Immature natural killer cell (primary cell): ENCODE measurements at places on chromosomes 3 and 15. TPM values are rescaled to one million over a fixed set of nuclear protein-coding genes. Genes with fewer than 3 reads are reported as not detected.

DNA sequence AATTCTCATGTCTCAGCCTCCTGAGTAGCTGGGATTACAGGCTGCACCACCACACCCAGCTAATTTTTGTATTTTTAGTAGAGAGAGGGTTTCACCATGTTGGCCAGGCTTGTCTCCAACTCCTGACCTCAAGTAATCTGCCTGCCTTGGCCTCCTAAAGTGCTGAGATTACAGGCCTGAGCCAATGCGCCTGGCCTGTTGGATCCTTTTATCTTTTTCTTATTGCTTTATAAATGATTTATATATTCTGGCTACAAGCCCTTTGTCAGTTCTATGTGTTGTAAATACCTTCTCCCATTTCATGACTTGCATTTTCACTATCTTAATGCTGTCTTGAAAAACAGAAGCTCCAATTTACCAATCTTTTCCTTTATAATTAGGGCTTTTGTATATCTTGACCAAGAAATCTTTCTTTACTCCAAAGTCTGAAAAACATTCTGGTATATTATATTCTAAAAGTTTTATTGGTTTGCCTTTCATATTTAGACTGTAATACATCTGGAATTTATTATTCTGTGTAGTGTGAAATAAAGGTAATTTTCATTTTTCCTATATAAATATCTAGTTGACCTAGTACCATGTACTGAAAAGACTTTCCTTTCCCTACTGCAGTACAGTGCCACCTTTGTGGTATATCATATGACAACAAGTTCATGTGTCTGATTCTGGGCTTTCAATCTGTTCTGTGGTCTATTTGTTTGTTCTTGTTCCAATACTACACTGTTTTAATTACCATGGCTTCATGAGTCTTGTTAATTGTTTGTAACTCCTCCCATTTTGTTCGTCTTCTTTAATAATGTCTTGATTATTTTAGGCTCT is 52.9 kb upstream of the RNU6-1 start:
- DNase-seq: no peak
- no peaks in the 10 kb centered on the region for H3K36me3 ChIP-seq
- no peak overlapping the region for H3K4me3 ChIP-seq
- H3K27ac ChIP-seq: no peak overlapping the region
- H3K27me3 ChIP-seq: peaks cover 7% of the 10 kb centered on the region

DNA sequence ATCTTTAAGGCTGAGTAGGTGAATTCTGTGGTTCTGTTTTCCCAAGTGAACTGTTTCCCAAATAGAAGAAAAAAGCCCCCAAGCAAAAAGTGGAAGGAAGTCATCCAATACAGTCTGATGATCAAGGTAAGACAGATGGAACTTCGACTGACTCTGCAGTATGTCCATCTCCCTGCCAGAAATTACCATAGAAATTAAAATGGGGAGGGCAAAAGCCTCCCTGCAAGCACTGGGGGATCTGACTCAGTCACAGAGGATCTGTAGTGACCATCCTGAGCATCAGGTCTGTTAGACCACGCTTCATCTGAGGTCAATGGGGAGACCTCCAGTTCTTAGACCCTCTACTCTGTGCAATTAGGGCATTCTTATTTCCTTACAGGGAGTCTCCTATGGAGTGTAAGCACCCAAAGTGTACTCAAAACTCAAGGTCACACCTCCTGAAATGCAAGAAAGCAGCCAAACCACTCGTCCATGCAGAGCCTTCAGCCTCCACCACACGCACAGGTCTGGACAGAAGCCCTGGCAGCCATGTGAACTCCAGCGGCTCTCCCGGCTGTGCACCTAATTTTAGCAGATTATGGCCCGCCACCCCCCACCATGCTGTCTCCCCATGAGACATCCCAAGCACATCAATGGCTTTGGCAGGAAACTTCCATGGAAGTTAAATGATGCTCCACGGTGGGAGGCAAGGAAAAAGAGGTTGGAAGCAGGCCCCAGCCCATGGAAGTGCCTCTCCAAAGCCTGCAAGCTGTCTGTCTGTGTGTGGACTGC is 348.7 kb downstream of the NTRK3 start:
- DNase-seq: no peak
- H3K36me3 ChIP-seq: no peaks in the 10 kb centered on the region
- H3K27me3 ChIP-seq: peaks cover 2% of the 10 kb centered on the region
- H3K27ac ChIP-seq: no peak overlapping the region

DNA sequence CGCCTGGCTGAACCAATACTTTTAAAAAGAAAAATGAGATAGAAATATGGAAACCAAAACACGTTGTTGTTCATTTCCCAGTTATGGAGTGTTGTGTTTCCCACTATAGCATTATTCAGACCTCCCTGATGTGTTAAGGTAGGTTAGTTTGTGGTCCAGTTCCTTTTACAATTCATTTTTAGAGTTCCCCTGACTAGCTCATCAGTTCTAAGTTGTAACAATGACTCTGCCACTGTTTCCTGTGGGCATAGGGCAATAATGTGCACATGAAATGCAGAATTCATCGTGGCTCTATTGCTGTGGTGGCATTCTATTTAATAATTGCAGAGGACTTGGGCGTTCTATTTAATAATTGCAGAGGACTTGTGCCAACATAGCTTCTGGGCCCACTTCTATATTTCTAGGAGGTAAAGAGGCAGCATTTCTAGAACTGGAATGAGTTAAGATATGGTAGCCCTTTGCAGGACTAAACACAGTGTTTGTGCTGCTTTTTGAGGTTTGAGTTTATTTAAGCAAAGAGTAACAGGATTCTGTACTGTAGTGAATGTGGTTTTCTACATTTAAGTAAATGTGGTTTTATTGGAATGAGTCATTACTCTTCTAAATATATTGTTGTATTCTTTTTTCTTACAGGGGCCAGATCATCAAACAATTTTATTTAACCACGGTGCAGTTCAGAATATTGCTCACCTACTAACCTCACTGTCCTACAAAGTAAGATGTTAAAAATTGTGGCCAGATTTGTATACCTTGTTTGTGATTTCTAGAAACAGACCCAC is 47.5 kb downstream of the ARMC8 start:
- peaks cover 50% of the 10 kb centered on the region for H3K36me3 ChIP-seq
- H3K27ac ChIP-seq: no peak overlapping the region
- peaks cover 11% of the 10 kb centered on the region for H3K4me1 ChIP-seq
- no peak for DNase-seq
- no peaks in the 10 kb centered on the region for H3K27me3 ChIP-seq
- no peak overlapping the region for H3K4me3 ChIP-seq

GRCh38 chr3:103077910-103078309 is 643.1 kb downstream of the ZPLD1 start:
- no peaks in the 10 kb centered on the region for H3K4me1 ChIP-seq
- no peaks in the 10 kb centered on the region for H3K36me3 ChIP-seq
- DNase-seq: no peak
- H3K27me3 ChIP-seq: no peaks in the 10 kb centered on the region
- H3K4me3 ChIP-seq: no peak overlapping the region

The SLC15A2 gene
- 0.27 TPM for polyA plus RNA-seq

The CCRL2 gene
- polyA plus RNA-seq: 2.0 TPM

GRCh38 chr3:158770741-158771350 is 31.0 kb upstream of the MFSD1 start:
- DNase-seq: no peak
- H3K4me1 ChIP-seq: peaks cover 2% of the 10 kb centered on the region
- no peaks in the 10 kb centered on the region for H3K36me3 ChIP-seq

DNA sequence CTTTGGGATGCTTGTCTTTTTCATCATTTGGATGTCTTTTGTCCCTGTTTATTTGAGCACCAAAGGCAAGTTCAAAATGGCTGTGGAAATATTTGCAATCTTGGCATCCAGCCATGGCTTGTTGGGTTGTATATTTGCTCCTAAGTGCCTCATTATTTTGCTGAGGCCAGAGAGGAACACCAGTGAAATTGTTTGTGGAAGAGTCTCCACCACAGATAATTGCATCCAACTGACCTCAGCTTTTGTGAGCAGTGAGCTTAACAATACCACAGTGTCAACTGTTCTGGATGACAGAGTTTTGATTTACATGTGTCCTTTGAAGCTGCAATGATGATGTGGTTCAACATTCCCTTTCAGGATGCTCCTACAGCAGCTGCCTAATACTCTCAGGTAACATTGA is 83.0 kb upstream of the KCNAB1 start:
- H3K36me3 ChIP-seq: no peaks in the 10 kb centered on the region
- H3K4me1 ChIP-seq: no peaks in the 10 kb centered on the region
- H3K27me3 ChIP-seq: peaks cover 6% of the 10 kb centered on the region
- DNase-seq: no peak

The SLC22A13 gene
- not detected for polyA plus RNA-seq

DNA sequence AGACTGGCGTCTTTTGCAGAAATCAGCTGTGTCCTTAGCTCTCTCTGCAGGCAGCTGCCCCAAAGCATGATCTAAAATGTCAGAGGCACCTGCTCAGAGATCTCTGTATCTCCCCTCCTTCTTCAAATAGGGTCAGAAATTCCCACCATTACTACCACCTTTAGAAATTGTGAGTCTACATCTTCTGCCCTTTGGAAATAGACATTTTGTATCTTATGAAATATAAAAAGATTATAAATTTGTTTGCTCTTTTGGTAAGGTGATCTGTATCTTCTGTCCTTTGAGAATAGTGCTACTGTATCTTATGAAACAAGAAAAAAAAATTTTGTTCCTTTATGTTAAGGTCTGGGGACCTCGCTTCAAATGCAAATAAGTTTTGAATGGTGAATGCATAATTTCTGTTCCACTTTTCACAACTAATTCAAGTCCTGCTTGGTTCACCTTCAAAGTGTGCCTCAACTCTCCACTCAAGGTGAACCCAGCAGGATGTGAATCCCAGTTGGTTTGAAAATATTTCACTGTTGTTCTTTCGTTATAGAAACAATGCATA is 28.3 kb upstream of the GPD1L start:
- no peak overlapping the region for H3K27ac ChIP-seq
- no peaks in the 10 kb centered on the region for H3K36me3 ChIP-seq

- peaks cover 3% of the 10 kb centered on the region for H3K27me3 ChIP-seq
- H3K36me3 ChIP-seq: no peaks in the 10 kb centered on the region
- DNase-seq: no peak
- H3K27ac ChIP-seq: peak overlapping the region; percentile 59
- peak overlapping the region; percentile 1 for H3K4me3 ChIP-seq
Measured at GRCh38 chr3:13086531-13086981, 13.3 kb upstream of the IQSEC1 start.

- no peak for DNase-seq
- peaks cover 3% of the 10 kb centered on the region for H3K4me1 ChIP-seq
- no peaks in the 10 kb centered on the region for H3K27me3 ChIP-seq
- H3K27ac ChIP-seq: no peak overlapping the region
Measured at GRCh38 chr15:90259524-90259923, 5.9 kb upstream of the NGRN start.

DNA sequence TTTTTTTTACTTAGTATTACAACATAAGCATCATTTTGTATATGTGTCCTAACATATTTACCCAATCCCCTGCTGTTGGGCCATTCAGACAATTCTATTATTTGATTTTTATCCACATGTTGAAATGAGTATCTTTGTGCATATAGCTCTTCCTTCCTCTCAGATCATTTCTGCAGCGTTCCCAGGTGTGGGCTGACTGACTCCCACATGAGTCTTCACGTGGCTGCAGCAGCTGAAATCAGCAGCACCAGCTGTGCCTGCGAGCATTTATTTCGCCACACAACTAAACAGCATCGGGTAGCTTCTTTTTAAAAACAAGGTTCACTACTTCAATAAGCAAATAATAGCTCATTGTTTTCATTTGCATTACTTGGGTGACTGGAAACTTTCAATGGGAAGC is 44.5 kb upstream of the PDE8A start:
- H3K4me3 ChIP-seq: no peak overlapping the region
- no peak for DNase-seq
- H3K27me3 ChIP-seq: peaks cover 2% of the 10 kb centered on the region
- no peak overlapping the region for H3K27ac ChIP-seq

GRCh38 chr15:65476903-65477302 is 40.6 kb downstream of the DPP8 start:
- peaks cover 24% of the 10 kb centered on the region for H3K36me3 ChIP-seq
- no peaks in the 10 kb centered on the region for H3K4me1 ChIP-seq
- DNase-seq: no peak
- no peaks in the 10 kb centered on the region for H3K27me3 ChIP-seq
- no peak overlapping the region for H3K4me3 ChIP-seq

The ACKR4 gene
- polyA plus RNA-seq: not detected

- no peak for DNase-seq
- H3K4me3 ChIP-seq: no peak overlapping the region
- H3K27me3 ChIP-seq: peaks cover 1% of the 10 kb centered on the region
- no peaks in the 10 kb centered on the region for H3K4me1 ChIP-seq
- H3K36me3 ChIP-seq: no peaks in the 10 kb centered on the region
Measured at GRCh38 chr3:133096900-133097613, 58.9 kb downstream of the TMEM108 start.

DNA sequence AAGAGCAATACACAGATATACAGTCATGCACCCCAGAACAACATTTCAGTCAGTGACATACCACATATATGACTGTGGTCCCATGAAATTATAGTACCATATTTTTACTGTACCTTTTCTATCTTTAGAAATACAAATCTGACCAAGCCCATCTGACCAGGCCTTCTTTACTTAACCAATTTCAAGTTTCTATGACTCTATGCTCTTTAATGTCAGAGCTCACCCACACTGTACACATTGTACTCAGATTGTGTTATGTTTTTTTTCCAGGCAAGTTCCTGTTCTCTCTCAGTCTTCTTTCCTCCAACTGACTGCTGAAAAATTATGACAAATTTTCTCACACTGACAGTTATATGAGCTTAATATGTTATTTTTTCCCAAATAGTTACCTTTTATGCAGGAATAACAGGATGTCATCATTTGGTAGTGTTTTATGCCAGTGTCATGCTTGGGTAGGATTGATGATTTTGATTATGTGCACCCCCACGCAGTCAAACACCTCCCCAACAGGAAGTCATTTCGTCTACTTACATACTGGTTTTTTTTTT is 8.0 kb upstream of the CBLB start:
- DNase-seq: peak; percentile 39
- peaks cover 24% of the 10 kb centered on the region for H3K4me1 ChIP-seq
- no peaks in the 10 kb centered on the region for H3K36me3 ChIP-seq
- no peaks in the 10 kb centered on the region for H3K27me3 ChIP-seq

- no peak for DNase-seq
- no peaks in the 10 kb centered on the region for H3K27me3 ChIP-seq
- no peak overlapping the region for H3K27ac ChIP-seq
- H3K4me1 ChIP-seq: no peaks in the 10 kb centered on the region
- no peaks in the 10 kb centered on the region for H3K36me3 ChIP-seq
- H3K4me3 ChIP-seq: no peak overlapping the region
Measured at GRCh38 chr3:99960941-99961340, 143.3 kb downstream of the CMSS1 start.

GRCh38 chr15:95160316-95160715 is 929.0 kb downstream of the MCTP2 start:
- H3K27ac ChIP-seq: no peak overlapping the region
- H3K4me3 ChIP-seq: no peak overlapping the region
- H3K4me1 ChIP-seq: no peaks in the 10 kb centered on the region
- no peaks in the 10 kb centered on the region for H3K36me3 ChIP-seq
- H3K27me3 ChIP-seq: no peaks in the 10 kb centered on the region
- DNase-seq: no peak

GRCh38 chr15:39685999-39686613 is 96.5 kb downstream of the FSIP1 start:
- peaks cover 41% of the 10 kb centered on the region for H3K4me1 ChIP-seq
- H3K4me3 ChIP-seq: no peak overlapping the region
- DNase-seq: peak; percentile 55
- no peaks in the 10 kb centered on the region for H3K27me3 ChIP-seq
- H3K27ac ChIP-seq: peak overlapping the region; percentile 7
- H3K36me3 ChIP-seq: no peaks in the 10 kb centered on the region

The AADACL2 gene
- not detected for polyA plus RNA-seq
